ENCODE measurements at places on chromosomes 1 and 21.

- DNase-seq: no peak
These were observed 96.4 kb upstream of the FMN2 start for GRCh38 chr1:239995281-239995680.

DNA sequence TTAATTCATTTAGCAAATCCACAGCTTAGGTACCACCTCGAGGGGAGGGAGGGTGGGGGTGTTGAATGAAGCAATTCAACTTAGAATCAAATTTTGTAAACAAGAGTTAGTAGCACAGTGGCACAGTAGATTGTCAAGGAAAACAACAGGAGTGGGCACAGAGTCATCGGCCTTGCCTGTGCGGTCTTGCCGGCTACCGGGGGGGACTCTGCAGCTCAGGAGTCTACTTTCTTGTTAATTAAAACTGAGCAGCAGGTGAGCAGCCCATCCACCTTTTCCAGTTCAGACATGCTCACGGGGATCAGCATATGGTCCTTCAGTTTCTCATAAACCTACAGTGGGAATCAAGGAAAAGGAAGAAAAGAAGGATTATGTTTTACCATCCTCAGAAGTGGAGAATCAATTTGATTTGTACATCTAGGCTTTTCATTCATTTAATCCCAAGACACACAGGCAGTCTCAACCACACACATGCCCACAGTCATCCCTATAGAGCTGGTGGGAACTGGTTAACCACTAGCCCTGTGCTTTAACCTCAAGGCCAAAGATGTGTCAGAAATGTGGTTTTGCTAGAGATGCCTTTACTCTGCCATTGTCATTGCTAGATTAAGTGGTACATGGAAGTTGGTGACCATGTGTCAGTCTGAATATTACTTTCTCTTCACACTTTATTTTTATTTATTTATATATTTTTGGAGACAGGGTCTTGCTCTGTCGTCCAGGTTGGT lies 45.0 kb upstream of the BCL10 start:
- no peak for DNase-seq

- DNase-seq: no peak
These were observed 11.8 kb downstream of the LMX1A start for GRCh38 chr1:165344736-165345135.

GRCh38 chr1:115356356-115356755 lies 18.3 kb upstream of the NGF start:
- DNase-seq: no peak

DNA sequence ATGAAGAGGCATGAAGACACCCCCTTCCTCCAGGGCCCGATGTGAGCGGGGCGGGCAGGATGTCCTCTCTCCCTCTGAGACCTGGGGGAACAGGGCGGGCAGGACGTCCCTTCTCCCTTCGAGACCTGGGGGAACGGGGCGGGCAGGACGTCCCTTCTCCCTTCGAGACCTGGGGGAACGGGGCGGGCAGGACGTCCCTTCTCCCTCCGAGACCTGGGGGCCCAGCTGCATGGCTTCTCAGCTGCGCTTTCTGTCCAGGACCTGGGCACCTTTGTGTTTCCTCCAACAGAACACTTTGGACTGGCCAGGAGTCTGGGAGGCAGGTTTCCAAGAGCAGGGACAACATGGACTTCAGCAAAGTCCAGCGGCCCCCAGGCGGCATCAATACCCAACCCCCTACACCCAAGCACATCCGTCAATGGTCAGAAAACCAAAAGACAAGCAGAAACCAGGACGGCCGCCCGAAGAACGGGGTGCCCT lies 30.8 kb upstream of the ADARB1 start:
- no peak for DNase-seq

DNA sequence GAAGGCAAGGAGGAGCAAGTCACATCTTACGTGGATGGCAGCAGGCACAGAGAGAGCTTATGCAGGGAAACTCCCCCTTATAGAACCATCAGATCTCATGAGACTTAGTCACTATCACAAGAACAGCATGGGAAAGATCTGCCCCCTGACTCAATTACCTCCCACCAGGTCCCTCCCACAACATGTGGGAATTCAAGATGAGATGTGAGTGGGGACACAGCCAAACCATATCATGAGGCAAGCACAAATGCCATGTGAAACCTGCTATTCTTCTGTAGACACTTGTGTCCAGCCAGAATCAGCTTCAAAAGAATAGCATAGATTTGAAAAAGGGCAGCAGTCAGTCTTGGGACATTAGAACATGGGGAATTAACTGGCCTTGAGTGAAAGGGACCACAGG lies 32.2 kb upstream of the UBE2U start:
- no peak for DNase-seq

DNA sequence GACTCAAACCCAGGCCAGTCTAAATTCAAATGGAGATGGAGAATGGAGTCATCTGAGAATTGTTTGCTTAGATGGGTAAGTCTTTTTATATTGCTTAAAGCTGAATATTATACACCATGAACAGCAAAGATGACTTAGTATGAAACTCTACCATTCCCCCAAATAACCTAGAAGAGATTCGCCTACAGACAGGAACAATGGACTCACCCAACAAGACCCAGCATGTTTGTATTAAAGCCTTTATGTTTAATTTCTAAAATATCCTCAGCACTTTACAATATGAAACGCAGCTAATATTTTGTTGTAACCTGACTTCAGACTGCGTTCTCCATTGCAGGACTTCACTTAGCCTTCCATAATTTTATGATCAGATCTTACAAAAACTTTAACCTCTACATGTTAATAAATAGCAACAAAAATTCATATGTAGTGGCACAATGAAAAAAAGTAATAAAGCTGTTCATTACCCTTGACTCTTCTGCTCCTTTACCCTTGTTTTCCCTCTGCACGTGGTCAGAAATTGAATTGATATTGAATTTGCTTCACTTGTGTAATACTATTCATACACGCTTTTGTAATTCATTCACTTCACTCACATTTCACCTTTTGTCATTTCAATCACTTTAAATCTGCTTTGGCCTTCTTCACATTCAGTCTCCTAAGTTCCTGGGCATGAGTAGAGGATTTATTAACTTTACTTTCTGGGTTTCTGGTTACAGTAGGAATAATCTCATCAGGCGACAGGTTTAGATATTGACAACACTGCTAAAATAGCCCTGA lies 177.3 kb upstream of the PTBP2 start:
- no peak for DNase-seq

- no peak for DNase-seq
These were observed 104.0 kb upstream of the BMP8A start for GRCh38 chr1:39387452-39387851.

DNA sequence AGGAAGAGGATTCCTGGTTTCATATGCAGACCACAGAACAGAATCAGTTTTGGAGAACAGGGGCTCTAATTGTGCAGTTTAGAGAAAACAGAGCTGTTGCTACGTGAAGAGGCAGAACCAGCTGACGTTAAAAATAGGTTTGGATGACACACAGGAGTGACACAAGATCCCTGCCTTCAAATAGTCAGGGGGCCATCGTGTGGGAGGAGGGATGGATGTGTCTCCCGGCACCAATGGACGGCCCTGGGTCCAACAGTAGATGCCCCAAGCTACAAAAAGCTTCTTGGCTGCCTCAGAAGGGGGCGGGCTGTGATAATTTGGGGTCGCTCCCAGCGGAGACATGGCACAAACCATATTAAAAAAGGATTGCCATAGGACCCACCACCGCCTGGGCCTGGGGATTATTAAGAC lies 87.8 kb downstream of the MRPL37 start:
- no peak for DNase-seq

DNA sequence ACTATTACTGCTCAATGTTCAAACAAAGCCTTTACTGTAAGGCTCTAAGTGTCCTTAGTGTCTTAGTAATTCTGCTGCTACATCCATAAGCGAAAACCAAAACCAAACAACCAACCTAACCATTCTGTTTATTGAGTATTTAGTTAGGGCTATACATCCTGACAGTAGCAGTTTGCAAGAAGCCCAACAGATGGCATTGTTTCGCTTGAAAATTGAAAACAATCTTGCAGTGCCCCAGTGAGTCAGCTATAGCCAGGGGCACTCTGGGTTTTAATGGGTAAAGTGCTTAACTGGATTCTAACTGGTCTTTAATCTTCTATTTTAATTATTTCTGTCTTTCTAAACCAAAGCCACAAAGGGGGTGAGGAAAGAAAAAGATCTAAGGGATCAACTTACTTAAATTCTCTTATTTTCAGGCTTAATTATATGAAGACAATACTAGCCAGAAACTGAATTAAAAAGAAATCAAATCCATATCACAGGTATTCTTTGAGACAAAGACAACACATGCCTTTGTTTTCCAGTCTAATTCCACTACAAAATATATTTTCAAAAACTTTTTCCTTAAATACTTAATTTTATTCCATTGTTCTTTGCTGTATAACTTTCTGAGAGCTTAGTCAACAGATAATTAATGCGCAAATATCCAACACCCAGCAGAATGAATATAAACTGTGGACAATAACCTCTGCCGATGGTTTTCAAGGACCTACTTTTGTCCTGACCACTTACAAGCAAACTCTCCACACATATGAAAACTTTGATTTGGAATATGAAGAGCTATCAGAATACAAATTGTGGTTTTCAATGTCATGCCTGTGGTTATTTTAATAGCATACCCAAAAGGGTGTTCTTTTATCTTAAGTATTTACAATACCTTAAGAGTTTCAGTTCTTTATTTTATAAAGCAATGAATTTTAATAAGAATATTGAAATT lies 15.2 kb downstream of the POGZ start:
- DNase-seq: no peak

DNA sequence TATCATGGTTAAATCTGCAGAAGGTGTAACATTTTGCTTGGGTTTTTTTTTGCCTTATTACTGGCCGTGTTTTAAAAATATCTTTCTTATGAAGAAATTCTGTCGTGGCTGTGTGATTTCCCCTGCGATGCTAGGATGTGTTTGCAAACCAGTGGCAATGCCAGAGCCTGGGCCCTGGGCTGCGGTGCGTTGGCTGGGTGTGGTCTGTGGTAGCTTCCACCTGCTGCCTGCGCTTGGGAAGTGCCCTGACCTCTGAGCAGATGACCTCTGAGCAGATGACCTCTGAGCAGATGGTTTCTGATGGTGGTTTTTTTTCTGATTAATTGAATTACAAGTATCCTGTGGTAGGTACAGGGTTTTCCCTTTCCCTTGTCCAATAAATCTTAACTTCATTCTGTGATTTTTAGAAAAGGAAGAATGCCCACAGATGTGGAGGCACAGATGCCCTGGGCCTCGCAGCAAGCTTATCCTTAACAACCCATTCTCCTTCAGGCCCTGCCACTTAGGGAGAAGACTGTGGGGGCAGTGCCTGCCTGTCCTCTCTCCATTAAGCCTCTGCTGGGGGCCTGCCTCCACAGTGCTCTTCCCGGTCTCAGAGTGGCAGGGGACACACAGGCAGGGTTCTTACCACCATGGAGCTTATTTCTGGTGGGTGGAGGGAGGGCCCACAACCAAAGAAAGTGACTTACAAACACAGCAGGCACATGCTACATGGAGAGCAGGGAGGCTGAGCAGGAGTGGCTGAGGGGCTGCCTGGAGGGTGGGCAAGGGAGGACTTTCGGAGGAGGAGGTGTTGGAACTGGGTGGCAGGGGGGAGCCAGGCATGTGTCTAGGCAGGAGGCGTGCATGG lies 81.7 kb downstream of the PCBP3 start:
- no peak for DNase-seq

DNA sequence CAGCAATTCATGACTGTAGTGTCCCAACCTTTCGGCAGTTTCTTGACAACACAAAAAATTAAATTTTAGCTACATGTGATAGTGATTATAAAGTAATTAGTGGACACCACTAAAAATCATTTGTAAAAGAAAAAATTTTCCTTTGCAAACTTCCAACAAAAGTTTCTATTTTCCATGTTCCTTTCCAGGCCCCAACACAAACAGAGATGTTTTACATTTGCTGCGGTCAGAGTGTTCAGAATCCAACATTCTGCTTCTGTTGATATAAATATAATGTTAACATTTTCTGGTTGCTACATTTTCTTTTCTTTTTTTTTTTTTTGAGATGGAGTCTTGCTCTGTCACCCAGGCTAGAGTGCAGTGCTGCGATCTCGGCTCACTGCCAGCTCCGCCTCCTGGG lies 54.9 kb upstream of the WLS start:
- no peak for DNase-seq

- DNase-seq: no peak
These were observed 36.9 kb upstream of the BACH1 start for GRCh38 chr21:29261555-29262540.

DNA sequence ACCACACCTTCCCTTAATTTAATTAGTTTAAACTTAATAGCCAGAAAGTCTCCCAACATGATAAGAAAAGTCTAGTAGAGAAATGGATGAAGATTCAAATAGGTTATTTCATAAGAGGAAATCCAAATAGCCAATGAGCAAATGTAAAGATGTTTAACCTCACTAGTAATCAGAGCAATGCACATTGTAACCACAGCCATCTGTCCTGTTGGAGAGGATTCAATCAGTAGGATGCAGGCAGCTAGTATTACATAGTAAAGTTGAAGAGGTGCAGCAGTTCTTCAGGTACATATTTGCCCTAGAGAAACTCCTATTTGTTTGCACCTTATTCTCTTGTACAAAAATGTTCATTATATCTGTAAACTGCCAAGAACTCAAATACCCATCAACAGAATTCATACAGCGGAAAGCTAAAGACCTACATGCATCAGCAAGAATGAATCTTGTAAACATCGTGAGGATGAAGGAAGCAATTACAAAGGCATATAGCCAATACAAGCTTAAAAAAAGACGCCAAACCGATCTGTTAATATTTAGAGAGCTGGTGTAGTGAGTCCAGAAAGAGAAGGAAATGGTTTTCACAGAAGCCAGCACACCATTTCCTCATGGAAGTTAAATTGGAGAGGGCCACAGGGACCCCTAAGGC lies 27.9 kb downstream of the DIP2A start:
- no peak for DNase-seq

DNA sequence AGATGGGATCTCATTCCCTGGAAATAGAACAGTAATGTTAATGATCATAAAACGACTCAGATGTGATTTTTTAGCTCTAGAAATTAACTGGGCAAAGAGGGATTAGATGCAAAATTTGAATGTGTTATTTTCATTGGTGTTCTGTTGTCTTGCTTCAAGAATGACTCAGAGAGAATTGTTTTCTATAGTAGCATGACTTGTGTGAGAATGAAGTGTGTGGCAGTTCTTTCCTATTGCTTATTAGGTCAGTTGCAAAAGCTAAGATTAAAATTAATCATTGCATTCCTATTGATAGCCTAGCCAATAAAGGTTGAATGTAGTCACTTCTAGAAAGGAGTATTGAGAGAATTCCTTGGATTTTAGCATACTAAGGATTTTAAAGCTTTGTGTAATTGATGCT lies 22.9 kb downstream of the SPEN start:
- no peak for DNase-seq

DNA sequence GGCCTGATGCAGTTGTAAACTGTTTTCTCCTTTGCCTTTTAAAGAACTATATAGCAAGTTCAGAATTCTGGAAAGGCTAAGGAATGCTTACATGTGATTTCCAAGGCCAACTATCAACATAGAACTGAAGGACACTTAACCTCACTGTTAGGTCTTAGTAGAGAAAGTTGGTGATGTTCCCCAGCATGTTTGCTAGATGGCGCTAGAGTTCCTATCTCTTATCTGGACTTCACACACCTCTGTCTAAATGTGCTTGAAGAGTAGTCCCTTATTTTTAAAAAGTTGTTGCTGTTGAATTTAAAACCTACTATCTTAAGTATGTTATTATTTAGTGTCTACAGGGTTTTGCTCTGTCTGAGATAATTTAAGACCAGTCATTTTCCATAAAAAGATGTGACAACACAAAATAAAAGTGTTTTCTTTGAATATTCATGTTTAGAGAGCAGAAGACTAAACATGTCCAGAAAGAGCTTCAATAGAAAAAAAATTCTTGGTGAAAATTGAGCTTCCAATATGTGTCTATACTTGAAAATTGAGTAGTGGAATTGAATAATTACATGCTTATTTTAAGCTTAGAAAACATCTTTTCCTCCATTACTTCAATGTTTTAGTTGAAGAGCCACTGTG lies 237.3 kb downstream of the S1PR1 start:
- DNase-seq: no peak
